ENCODE measurements at places on chromosomes 1 and 21. TPM values are rescaled to one million over a fixed set of nuclear protein-coding genes. Genes with fewer than 3 reads are reported as not detected.

DNA sequence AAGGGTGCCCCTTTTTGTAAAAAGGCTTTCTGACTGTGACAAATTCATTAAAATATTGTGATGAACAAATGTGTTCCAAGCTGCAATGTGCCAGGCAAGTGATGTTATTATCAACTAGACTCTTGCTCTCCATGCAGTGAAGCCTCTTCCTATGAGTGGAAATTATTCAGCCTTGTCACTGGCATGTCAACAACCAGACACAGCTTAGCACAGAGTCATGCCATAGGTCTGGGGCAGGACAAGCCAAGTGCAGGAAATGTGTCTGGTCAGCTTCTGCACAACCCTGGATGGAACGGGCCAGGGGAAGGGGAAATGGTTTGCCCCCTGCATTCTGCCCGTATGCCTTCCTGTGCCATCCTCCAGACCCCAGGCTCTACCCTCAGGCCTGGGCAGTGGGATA, 27.4 kb upstream of the GJA5 start:
- no peaks in the 10 kb centered on the region for H3K4me1 ChIP-seq
- no peak overlapping the region for H3K4me3 ChIP-seq
- H3K27me3 ChIP-seq: no peaks in the 10 kb centered on the region
- H3K36me3 ChIP-seq: no peaks in the 10 kb centered on the region
- no peak overlapping the region for H3K27ac ChIP-seq
- no peak for DNase-seq

- no peak for DNase-seq
- H3K4me1 ChIP-seq: peaks cover 19% of the 10 kb centered on the region
- no peaks in the 10 kb centered on the region for H3K27me3 ChIP-seq
- no peak overlapping the region for H3K27ac ChIP-seq
- no peak overlapping the region for H3K4me3 ChIP-seq
- H3K36me3 ChIP-seq: no peaks in the 10 kb centered on the region
Observed at GRCh38 chr1:159972443-159973205, 18.6 kb upstream of the SLAMF9 start.

DNA sequence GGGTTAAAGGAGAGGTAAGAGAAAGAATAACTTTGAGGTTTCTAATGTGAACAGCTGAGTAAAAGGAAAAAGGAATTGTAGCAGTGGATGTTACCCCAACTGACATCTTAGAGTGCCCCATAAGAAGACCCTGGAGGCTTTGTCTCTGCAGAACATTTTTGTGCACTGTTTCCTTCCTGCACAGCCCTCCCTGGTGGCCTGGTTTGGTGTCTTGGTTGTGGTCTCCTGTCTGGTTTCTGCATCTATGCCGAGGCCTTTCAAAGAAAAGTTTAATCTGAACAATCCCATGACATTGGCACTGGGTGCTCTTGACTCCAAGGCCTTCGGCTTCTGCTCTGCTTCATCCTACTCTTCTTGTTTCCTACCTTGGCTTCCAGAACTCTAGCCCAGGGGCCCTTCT, 57.8 kb downstream of the RHOU start:
- H3K4me3 ChIP-seq: no peak overlapping the region
- H3K27me3 ChIP-seq: no peaks in the 10 kb centered on the region
- H3K4me1 ChIP-seq: no peaks in the 10 kb centered on the region
- no peak for DNase-seq

Gene ANKRD34A
- 0.66 TPM for total RNA-seq

Gene DNAJC6
- total RNA-seq: 2.3 TPM

DNA sequence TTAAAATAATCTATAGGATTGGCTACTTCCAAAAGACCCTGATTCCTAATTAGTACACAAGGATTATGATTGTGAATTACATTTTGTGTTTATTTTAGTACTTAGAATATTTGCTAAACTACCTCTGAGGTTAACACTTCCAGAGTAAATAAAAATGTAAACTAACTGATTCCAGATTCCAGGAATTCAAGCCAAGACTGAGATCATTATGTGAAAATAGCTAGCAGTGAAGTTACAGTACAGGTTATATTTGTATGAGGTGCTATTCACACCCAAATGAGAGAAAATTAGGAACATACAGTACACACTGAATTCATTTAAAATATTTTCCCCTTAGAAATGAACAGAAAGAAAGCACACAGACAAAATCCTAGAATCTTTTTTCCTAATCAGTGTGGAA, 28.8 kb downstream of the TTLL7 start:
- no peaks in the 10 kb centered on the region for H3K27me3 ChIP-seq
- H3K4me1 ChIP-seq: peaks cover 15% of the 10 kb centered on the region
- no peaks in the 10 kb centered on the region for H3K36me3 ChIP-seq
- no peak overlapping the region for H3K27ac ChIP-seq
- H3K4me3 ChIP-seq: no peak overlapping the region

- H3K27ac ChIP-seq: no peak overlapping the region
- no peak overlapping the region for H3K4me3 ChIP-seq
- H3K36me3 ChIP-seq: no peaks in the 10 kb centered on the region
- no peak for DNase-seq
Observed at GRCh38 chr1:102852613-102853012, 255.7 kb downstream of the COL11A1 start.

Gene CELA3B
- 12,815 TPM for total RNA-seq

Gene OXCT2
- 4.6 TPM for total RNA-seq

DNA sequence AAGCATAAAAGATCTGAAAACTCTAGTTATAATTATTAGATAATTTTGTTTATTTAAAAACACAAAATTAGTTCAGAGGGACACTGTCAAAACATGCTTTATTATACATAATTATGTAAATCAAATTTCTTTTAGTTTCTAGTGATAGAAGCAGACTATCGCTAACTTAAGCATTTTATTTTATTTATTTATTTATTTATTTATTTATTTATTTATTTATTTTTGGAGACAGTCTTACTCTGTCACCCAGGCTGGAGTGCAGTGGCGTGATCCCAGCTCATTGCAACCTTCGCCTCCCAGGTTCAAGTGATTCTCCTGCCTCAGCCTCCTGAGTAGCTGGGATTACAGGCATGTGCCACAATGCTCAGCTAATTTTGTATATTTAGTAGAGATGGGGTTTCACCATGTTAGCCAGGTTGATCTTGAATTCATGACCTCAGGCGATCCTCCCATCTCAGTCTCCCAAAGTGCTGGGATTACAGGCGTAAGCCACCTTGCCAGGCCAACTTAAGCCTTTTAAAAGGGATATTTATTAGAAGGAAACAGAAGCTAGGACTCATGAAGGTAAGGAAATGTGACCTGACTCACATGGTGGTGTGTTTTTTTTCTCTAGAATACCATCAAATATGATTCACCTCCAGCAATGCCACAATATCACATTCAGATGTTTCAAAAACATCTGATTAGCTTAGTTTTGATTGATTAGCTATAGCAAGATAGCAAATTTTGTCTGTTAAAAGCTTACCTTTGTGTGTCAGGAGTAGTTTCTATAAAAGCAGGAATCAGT, 1357.4 kb upstream of the ADGRL4 start:
- H3K36me3 ChIP-seq: no peaks in the 10 kb centered on the region
- H3K27me3 ChIP-seq: no peaks in the 10 kb centered on the region
- H3K27ac ChIP-seq: no peak overlapping the region
- no peak overlapping the region for H3K4me3 ChIP-seq
- no peak for DNase-seq

Gene PYCR2
- 52.4 TPM for total RNA-seq

Gene MAP10
- 2.3 TPM for total RNA-seq

DNA sequence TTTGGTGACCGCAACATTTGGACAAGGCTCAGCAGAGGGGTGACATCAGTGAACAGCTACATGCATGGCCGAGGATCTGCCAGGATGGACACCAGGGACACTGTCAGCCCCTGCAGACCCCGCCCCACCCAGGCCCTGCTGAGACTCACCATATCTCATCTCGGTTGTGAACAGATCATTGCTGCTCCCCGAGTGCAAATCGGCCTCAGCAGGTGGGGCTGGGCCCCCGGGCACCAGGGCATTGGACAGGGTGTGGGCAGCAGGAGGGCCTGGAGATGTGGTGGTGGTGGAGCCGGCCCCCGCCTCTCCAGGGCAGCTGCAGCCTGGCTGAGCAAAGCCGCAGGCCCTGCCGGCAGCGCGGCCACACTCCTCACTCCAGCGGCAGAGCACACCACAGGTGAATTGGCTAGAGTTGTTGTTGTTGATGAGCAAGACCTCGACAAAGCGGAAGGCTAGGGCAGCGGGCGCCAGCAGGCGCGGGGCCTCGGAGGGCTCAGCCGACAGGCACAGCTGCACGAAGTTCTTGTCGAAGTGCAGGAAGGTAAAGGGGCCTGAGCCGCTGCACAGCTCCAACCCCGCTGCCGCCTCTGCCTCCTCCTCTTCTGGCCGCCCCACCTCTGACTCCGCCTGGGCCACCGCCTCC, 8.2 kb downstream of the ADGRB2 start:
- no peak overlapping the region for H3K27ac ChIP-seq
- H3K27me3 ChIP-seq: no peaks in the 10 kb centered on the region
- H3K36me3 ChIP-seq: no peaks in the 10 kb centered on the region
- H3K4me3 ChIP-seq: no peak overlapping the region
- no peak for DNase-seq

DNA sequence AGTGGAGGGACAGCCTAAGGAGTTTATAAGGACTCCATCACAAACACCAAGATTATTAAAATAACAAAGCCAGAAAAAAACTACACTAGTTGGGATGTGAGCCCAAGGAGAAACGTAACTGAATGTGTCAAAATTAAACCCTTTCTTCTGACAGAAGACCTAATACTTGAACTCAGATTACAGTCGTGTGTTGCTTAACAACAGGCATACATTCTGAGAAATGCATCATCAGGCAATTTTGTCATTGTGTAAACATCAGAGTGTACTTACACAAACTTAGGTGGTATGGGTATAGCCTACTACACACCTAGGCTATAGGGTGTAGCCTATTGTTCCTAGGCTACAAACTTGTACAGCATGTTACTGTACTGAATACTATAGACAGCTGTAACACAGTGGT, 23.4 kb downstream of the DSTYK start:
- H3K36me3 ChIP-seq: no peaks in the 10 kb centered on the region
- H3K27ac ChIP-seq: no peak overlapping the region
- no peak overlapping the region for H3K4me3 ChIP-seq
- DNase-seq: no peak
- H3K27me3 ChIP-seq: no peaks in the 10 kb centered on the region

GRCh38 chr1:55285834-55286233, 70.7 kb upstream of the USP24 start:
- DNase-seq: no peak
- no peak overlapping the region for H3K4me3 ChIP-seq
- H3K36me3 ChIP-seq: no peaks in the 10 kb centered on the region
- H3K27me3 ChIP-seq: no peaks in the 10 kb centered on the region
- no peaks in the 10 kb centered on the region for H3K4me1 ChIP-seq

Gene C1orf210
- total RNA-seq: 11.7 TPM

DNA sequence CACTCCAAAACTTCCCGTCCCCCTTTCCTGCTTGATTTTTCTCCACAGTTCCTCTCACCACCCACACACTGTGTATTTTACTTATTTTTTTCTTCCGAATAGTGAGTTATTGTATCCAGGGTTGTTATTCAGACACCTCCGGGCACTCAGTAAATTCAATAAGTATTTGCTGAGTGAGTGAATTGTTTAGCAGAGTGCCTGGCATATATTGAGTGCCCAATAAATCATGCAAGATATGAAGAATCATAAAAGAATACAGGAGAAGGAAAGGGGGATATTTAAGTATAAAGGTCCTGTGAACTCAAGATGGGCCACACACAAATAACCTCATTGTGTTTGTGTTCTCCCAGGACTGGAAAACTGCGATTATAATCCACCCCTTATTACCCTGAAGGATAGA, 139.9 kb downstream of the GALNT2 start:
- H3K27ac ChIP-seq: no peak overlapping the region
- H3K36me3 ChIP-seq: no peaks in the 10 kb centered on the region
- H3K4me3 ChIP-seq: no peak overlapping the region
- H3K27me3 ChIP-seq: no peaks in the 10 kb centered on the region

- no peak overlapping the region for H3K27ac ChIP-seq
- H3K4me3 ChIP-seq: no peak overlapping the region
- no peaks in the 10 kb centered on the region for H3K4me1 ChIP-seq
- no peaks in the 10 kb centered on the region for H3K27me3 ChIP-seq
- H3K36me3 ChIP-seq: no peaks in the 10 kb centered on the region
Observed at GRCh38 chr1:74812180-74812541, 79.2 kb downstream of the TYW3 start.

DNA sequence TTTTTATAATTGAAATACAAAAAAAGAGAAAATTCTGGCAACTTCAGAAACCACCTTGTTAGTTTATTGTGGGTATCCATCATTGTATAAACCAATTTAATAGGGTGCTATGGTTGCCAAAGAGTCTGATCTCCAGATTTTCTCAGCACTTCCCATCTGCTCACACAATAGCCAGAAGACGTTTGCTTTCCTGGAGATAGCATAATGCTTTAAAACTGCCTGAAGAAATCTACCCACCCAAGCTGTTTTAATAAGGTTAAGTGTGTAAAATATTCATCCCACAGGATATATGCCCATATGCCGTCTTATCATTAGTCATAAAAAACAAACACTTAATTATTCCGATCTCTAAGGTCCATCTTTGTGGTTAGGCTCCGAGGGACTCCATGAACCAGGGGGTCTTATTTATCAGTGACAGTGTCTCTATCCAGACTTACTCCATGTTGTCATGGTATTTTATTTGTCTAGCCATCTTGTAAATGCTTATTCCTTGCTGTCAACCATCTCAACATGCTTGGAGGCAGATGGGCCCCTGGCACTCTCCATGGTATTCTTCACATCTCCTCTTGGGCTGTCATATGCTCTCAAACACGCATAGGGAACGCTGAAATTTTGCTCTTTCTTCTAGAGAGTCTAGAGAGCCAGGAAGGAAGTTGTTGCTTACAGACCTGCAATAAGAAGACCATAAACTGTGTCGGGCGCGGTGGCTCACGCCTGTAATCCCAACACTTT, 58.5 kb downstream of the MAP10 start:
- no peaks in the 10 kb centered on the region for H3K27me3 ChIP-seq
- no peak for DNase-seq
- no peaks in the 10 kb centered on the region for H3K36me3 ChIP-seq
- no peaks in the 10 kb centered on the region for H3K4me1 ChIP-seq
- H3K27ac ChIP-seq: no peak overlapping the region

DNA sequence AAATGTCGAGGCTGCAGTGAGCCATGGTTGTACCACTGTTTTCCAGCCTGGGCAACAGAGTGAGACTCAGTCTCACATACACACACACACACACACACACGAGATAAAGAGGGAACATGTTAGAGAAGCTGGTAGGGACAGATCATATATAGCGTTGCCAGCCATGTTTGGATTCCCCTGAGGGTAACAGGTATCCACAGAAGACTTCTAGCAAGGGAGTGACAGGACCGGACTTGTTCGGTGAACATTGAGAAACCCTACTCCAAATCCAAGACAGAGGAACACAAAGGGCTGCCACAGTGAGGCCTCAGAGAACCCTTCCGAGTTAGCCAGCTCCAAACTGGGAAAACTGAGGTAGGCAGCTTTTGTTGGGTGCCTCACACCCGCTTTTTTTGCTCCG, 3.7 kb upstream of the SARS1 start:
- no peaks in the 10 kb centered on the region for H3K27me3 ChIP-seq
- H3K4me3 ChIP-seq: no peak overlapping the region
- peaks cover 24% of the 10 kb centered on the region for H3K4me1 ChIP-seq
- no peaks in the 10 kb centered on the region for H3K36me3 ChIP-seq
- no peak overlapping the region for H3K27ac ChIP-seq

- no peak for DNase-seq
- H3K27me3 ChIP-seq: no peaks in the 10 kb centered on the region
- no peaks in the 10 kb centered on the region for H3K36me3 ChIP-seq
- H3K27ac ChIP-seq: no peak overlapping the region
- no peaks in the 10 kb centered on the region for H3K4me1 ChIP-seq
Observed at GRCh38 chr21:25080661-25081060, 526.6 kb downstream of the MRPL39 start.
